Upper lobe of left lung (tissue), 6 donors: ENCODE measurements at places on chromosomes 4 and X. TPM values are rescaled to one million over a fixed set of nuclear protein-coding genes. Genes with fewer than 3 reads are reported as not detected.

GPR78 gene
- total RNA-seq, result 0.07 TPM

EVC2 gene
- total RNA-seq, result 10.7 TPM

CWH43 gene
- 1.2 TPM for total RNA-seq

TMEM47 gene
- total RNA-seq, result 29.9 TPM

OTOP1 gene
- total RNA-seq, result not detected

DNA sequence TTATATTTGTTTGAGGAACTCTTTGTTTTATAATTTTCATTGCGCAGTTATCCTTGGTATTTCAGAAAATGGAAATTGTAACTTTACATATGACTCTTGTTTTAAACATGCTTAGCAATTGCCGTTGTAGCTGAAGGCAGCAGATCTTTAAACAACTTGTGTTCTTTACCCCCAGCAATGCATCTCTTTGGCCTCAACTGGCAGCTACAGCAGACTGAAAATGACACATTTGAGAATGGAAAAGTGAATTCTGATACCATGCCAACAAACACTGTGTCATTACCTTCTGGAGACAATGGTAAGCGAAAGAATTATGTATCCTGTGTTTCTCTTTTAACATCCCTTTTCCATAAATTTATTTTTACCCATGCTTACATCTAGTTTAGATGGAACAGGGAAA lies 263.6 kb downstream of the DCTD start:
- DNase-seq, result no peak

OTC gene
- total RNA-seq, result 0.69 TPM

PRICKLE3 gene
- total RNA-seq, result 20.8 TPM

DNA sequence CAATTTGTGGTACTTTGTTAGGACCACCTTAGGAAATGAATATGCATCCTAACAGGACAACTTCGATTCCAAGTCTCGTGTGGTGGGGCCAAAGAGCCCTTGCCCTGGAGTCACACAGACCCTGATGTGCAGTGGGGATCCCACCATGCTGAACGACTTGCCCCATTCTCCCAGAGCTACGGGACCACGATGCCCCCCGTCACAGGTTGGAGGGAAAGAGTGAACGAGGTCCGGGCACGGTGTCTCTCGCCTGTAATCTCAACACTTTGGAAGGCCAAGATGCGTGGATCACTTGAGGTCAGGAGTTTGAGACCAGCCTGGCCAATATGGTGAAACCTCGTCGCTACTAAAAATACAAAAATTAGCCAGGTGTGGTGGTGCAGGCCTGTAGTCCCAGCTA lies 14.4 kb upstream of the MSX1 start:
- DNase-seq, result no peak

- no peak for DNase-seq
These were observed 98.1 kb upstream of the C1GALT1C1 start for GRCh38 chrX:120727911-120728310.

GSX2 gene
- total RNA-seq, result not detected

HDX gene
- total RNA-seq, result 2.9 TPM

GRCh38 chr4:84924434-84924833 lies 42.1 kb downstream of the WDFY3 start:
- DNase-seq, result no peak

IBSP gene
- total RNA-seq, result not detected
